ENCODE measurements at places on chromosomes 5 and 9. TPM values are rescaled to one million over a fixed set of nuclear protein-coding genes. Genes with fewer than 3 reads are reported as not detected.

DNA sequence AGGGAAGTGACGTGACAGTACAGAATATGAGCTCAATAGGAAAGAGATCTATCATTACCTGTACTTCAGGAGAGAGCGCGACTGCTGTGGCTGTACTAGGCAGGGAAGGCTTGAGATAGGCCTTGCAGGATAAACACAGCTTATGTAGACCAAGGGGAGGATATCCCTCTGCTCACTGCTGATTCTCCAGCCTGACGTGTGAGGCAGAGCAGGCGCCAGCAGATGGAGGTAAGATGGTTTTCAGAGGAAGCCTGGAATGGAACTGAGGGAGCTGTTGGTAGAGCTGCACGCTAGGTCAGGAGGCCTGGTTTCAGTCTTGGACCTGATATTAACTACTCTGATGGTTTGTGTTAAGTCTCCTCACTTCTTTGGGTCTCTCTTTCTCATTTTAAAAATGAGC is 291.4 kb downstream of the YTHDC2 start:
- no peak overlapping the region for H3K27ac ChIP-seq
- no peak overlapping the region for H3K4me3 ChIP-seq
- H3K4me1 ChIP-seq, result no peaks in the 10 kb centered on the region

DNA sequence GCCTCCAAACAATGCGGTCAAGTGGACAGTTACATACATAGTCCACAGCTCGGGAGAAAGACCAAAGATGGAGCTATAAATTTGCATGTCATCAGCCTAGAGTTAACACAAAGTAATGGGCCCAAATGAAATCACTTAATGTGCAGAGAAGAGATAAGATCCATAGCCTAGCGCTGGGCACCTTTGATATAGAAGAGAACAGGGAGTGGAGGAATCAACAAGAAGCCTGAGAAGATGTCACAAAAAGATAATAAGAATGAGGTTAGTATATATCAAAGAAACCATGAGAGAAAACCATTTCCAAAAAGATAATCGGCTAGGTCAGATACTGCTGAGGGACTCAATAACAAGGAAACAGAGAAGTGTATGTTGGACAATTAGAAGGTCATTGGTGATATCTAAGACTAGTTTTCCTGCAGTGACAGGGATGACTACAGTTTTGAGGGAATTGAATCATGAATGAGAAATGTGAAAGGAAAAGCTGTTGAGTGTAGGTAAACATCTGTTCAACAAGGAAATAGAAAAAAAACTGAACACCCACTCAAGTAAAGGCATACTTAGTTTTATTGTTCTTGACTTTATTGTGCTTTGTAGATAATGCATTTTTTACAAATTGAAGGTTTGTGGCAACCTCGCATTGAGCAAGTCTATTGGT is 68.7 kb upstream of the CDH6 start:
- no peaks in the 10 kb centered on the region for H3K36me3 ChIP-seq
- H3K27ac ChIP-seq, result no peak overlapping the region
- no peaks in the 10 kb centered on the region for H3K27me3 ChIP-seq
- no peaks in the 10 kb centered on the region for H3K4me1 ChIP-seq
- no peak for DNase-seq

COL5A1 gene
- not detected for total RNA-seq

DNA sequence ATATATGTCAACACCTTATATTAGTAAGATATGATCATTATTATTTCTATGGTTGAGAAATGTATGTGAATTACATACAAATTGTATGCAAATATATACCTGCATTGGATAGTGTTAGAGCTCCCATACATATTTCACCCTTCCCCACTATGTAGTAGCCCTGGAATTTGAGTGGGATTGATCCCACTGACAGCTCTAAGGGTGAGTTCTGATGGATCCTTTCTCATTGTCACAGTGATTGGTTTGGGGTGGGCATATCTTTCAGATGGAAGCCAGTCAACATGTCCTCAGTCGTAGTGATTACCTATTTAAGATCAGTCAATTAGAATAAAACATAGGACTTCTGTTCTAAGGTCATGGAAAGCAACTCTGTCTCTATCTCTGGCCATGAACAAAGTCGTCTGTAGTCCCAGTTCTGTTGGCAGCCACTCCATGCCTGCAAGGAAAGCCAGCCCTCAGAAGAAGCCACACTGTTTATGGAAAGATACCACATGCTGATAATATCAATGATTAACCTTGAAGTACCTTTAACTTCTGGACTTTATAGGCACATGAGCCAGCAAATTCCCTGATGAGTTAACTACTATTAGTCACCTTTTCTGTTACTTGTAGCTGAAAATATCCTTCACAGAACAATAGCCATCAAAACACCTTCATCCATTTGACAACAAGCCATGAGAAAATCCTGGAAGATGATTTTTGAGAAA is 5.1 kb upstream of the CCDC192 start:
- no peak overlapping the region for H3K4me3 ChIP-seq
- H3K27ac ChIP-seq, result no peak overlapping the region
- H3K27me3 ChIP-seq, result peaks cover 7% of the 10 kb centered on the region

FNBP1 gene
- 124 TPM for total RNA-seq

- peaks cover 20% of the 10 kb centered on the region for H3K4me1 ChIP-seq
- DNase-seq, result no peak
- no peak overlapping the region for H3K27ac ChIP-seq
- H3K36me3 ChIP-seq, result peaks cover 11% of the 10 kb centered on the region
- H3K4me3 ChIP-seq, result no peak overlapping the region
Observed at GRCh38 chr5:139082813-139083498, 115.2 kb downstream of the SIL1 start.

- DNase-seq, result no peak
- H3K36me3 ChIP-seq, result no peaks in the 10 kb centered on the region
- H3K4me1 ChIP-seq, result no peaks in the 10 kb centered on the region
- H3K27me3 ChIP-seq, result no peaks in the 10 kb centered on the region
Observed at GRCh38 chr5:118552731-118553360, 435.5 kb downstream of the DTWD2 start.

IL13 gene
- 8.4 TPM for total RNA-seq

- DNase-seq, result no peak
- H3K4me1 ChIP-seq, result no peaks in the 10 kb centered on the region
- no peaks in the 10 kb centered on the region for H3K36me3 ChIP-seq
- no peaks in the 10 kb centered on the region for H3K27me3 ChIP-seq
Observed at GRCh38 chr9:79056041-79056440, 515.7 kb upstream of the TLE4 start.

ADRA1B gene
- total RNA-seq, result not detected

GRCh38 chr5:73985145-73985544 is 359.1 kb downstream of the ARHGEF28 start:
- no peak overlapping the region for H3K4me3 ChIP-seq
- H3K27me3 ChIP-seq, result peaks cover 21% of the 10 kb centered on the region
- no peaks in the 10 kb centered on the region for H3K4me1 ChIP-seq

TNFSF15 gene
- total RNA-seq, result not detected

DNA sequence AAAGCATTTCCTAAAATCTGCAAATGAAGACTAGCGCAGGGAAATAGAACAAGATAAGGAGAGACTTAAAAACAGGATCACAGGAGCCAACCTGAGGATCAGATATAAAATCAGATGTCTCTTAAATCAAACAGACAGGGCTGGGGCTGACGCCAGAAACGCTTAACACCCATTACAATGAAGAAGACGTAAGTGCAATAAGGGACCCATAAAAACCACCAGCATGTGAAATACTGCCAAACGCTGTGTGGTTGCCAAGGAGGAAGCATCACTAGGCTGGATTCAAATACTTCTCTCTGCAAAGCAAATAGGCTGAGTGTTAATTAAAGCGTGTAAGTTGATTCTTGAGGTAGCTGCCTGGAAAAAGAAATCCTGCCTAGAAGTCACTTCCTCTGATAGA is 74.4 kb upstream of the ATP10B start:
- H3K4me1 ChIP-seq, result no peaks in the 10 kb centered on the region
- no peak overlapping the region for H3K4me3 ChIP-seq
- no peak for DNase-seq
- H3K27ac ChIP-seq, result no peak overlapping the region
- no peaks in the 10 kb centered on the region for H3K27me3 ChIP-seq

DNA sequence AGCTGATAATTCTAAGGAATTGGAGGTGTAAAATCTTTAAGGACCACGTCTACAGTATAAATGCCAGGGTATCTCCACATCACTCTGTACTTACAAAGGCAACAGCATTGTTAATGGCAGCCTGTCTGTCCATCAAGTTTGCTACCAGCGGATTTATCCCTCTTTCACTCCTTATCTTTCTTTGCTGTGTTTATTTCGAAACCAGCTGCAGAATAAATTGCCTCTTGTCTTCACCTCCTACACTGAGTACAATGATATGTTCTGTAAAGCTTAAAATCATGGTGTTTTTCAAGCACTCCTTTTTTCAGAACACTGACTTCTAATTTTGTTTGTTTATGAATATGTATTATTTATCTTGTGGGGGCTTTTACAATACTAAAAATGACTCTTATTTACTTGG is 1088.1 kb downstream of the NR2F1-AS1 start:
- H3K4me1 ChIP-seq, result no peaks in the 10 kb centered on the region
- H3K4me3 ChIP-seq, result no peak overlapping the region
- no peaks in the 10 kb centered on the region for H3K27me3 ChIP-seq
- no peak overlapping the region for H3K27ac ChIP-seq
- no peak for DNase-seq
- H3K36me3 ChIP-seq, result no peaks in the 10 kb centered on the region

- no peaks in the 10 kb centered on the region for H3K36me3 ChIP-seq
- no peak for DNase-seq
- no peak overlapping the region for H3K4me3 ChIP-seq
Observed at GRCh38 chr5:74199005-74199404, 441.5 kb downstream of the ENC1 start.

PARP8 gene
- total RNA-seq, result 62.5 TPM

DNA sequence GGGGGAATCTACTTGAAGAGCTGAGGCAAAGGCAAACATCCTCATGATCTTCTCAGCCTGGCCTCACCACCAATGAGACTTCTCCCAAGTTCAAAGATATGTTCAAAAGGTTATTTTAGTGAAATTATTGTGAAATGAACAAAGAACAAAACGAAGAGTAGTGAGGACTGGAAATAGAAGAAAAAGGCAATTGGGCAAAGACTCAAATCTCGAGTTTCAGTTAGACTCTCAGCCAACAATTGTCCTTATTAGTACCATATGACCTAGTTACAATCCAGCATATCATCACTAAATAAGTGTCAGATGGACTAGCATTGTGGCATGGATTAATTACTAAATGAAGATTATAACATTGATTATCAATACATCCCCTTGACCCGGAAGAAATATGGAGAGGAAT is 9.0 kb downstream of the ZNF474 start:
- no peaks in the 10 kb centered on the region for H3K36me3 ChIP-seq
- H3K27me3 ChIP-seq, result no peaks in the 10 kb centered on the region
- no peak overlapping the region for H3K4me3 ChIP-seq
- no peaks in the 10 kb centered on the region for H3K4me1 ChIP-seq
- H3K27ac ChIP-seq, result no peak overlapping the region

- H3K36me3 ChIP-seq, result peaks cover 6% of the 10 kb centered on the region
- no peak overlapping the region for H3K27ac ChIP-seq
- H3K4me1 ChIP-seq, result no peaks in the 10 kb centered on the region
- H3K4me3 ChIP-seq, result no peak overlapping the region
- no peak for DNase-seq
Observed at GRCh38 chr5:83118976-83119375, 41.6 kb downstream of the XRCC4 start.

GRCh38 chr5:65760504-65761275 is 38.7 kb downstream of the NLN start:
- peaks cover 5% of the 10 kb centered on the region for H3K4me1 ChIP-seq
- H3K4me3 ChIP-seq, result no peak overlapping the region
- no peak overlapping the region for H3K27ac ChIP-seq
- H3K27me3 ChIP-seq, result no peaks in the 10 kb centered on the region
- peak; percentile 70 for DNase-seq
- H3K36me3 ChIP-seq, result no peaks in the 10 kb centered on the region

GRCh38 chr9:98809311-98810101 is 2.0 kb downstream of the GALNT12 start:
- no peak for DNase-seq
- H3K27ac ChIP-seq, result no peak overlapping the region
- peak overlapping the region; percentile 54 for H3K4me3 ChIP-seq
- peaks cover 26% of the 10 kb centered on the region for H3K4me1 ChIP-seq
- H3K27me3 ChIP-seq, result peaks cover 6% of the 10 kb centered on the region

SAXO1 gene
- total RNA-seq, result not detected

- H3K4me3 ChIP-seq, result no peak overlapping the region
- H3K4me1 ChIP-seq, result no peaks in the 10 kb centered on the region
- no peaks in the 10 kb centered on the region for H3K27me3 ChIP-seq
- no peak for DNase-seq
Observed at GRCh38 chr5:130541617-130542221, 623.3 kb downstream of the HINT1 start.

DNA sequence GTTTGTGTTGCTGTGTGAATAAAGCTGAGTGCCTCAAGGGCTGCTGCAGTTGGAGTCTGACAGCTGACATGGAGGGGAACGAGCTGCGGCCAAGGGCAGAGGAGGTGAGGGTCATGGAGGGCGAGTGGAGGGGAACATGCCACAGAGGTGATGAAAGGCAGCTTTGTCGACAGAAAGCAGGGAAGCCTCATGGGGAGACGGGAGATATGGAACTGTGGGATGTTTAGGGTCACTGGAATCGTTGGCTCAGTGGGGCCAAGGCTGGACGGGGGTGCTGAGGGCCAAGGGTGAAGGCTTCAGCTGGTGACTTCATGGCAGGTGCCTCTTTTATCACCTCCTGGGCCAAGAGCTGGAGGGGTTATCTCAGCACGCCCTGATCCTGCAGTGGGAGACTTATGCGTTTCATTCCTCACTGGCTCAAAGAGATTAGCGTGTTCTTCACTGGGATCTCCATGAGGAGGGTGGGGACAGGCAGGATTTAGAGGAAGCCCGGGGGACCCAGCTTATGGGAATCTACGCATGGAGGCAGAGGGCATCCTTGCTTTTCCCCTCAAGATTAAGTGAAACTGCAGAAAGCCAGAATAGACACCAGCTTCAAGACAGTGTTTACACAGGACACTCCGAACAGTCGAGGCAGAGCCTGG is 42.2 kb downstream of the FAM240B start:
- H3K27me3 ChIP-seq, result peaks cover 22% of the 10 kb centered on the region
- H3K4me1 ChIP-seq, result no peaks in the 10 kb centered on the region
- H3K4me3 ChIP-seq, result no peak overlapping the region
- H3K36me3 ChIP-seq, result no peaks in the 10 kb centered on the region
- DNase-seq, result no peak

DNA sequence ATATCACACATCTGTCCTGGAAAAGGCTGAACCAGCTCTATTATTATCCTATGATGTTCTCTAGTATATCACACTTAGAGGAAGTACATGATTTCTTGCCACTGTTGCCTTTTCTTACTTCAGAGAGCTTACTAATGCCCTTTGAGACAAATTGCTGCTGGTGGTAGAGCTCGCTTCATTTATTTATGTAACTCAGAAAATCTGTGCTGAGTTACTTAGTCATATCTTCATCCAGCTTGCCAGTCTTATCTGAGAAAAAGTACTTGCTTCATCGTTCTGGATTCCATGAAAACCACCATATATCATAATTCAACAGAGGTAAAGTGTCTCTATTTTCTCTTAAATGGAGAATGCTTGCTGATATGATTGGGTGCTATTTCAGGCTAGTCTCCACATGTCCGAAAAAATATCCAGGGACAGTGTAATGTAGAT is 26.6 kb downstream of the PTPDC1 start:
- H3K36me3 ChIP-seq, result no peaks in the 10 kb centered on the region
- no peak overlapping the region for H3K4me3 ChIP-seq
- H3K4me1 ChIP-seq, result no peaks in the 10 kb centered on the region
- no peak for DNase-seq
- no peaks in the 10 kb centered on the region for H3K27me3 ChIP-seq

- no peaks in the 10 kb centered on the region for H3K4me1 ChIP-seq
- no peak overlapping the region for H3K4me3 ChIP-seq
- H3K27ac ChIP-seq, result no peak overlapping the region
- H3K36me3 ChIP-seq, result peaks cover 15% of the 10 kb centered on the region
Observed at GRCh38 chr5:25858019-25858418, 1180.4 kb downstream of the CDH9 start.
